Heart right ventricle (tissue), 16 donors: ENCODE measurements at places on chromosomes 3 and 15. TPM values are rescaled to one million over a fixed set of nuclear protein-coding genes. Genes with fewer than 3 reads are reported as not detected.

- DNase-seq: no peak
These were observed 26.5 kb upstream of the GYG1 start for GRCh38 chr3:148964809-148965208.

GRCh38 chr15:47887241-47887800 is 170.0 kb downstream of the SEMA6D start:
- DNase-seq: no peak

DNA sequence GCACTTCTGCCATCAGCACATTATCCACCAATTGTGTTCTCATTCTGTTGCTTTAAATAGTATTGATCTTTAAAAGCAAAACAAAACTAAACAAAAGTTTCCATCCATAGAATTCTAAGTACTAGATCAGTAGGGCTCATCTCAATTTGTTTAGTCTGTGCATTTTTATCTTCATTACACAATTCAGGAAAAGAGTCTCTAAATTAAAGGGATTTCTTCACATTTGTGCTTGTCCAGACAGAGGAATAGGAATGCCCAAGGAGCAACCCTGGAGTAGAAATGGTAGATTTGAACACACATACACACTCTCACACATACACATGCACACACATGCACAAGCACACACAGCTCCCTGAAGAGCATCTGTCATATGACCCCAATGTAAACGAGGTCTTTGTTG is 21.4 kb downstream of the LMCD1 start:
- no peak for DNase-seq

DNA sequence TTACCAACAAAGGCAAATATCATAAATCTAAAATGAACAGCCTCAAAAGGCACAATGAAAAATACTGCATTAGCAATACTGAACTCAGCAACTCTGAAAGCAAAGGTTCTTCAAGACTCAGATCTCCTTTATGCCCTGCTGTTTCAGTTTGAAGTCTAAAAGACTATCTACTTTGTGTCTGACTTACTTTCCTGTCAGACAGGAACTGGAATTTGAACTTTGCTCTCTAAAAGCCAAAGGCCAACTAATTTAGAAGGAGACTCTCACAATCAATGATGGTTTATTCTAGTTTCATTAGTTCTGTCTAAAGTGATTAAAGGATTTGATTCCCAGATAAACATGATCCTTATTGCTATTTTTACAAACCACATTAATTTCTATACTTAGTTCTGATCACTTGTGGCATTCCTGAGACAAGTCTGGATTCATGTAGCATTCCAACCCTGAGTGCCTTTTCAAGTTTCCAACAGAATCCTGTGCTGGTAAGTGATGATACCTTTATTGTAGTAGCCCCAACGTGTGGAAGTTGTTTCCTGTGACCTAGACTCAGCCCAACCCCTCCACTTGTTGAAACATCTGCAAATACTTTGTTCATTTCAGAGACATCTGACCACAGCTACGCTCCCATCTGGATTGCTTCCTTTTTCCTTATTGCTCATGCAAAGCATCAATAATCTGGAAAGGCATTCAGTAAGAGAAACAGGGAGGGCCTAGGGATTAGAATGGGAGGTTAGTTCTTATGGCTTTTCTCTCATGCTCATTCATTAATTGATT is 14.9 kb upstream of the LEKR1 start:
- no peak for DNase-seq

DNA sequence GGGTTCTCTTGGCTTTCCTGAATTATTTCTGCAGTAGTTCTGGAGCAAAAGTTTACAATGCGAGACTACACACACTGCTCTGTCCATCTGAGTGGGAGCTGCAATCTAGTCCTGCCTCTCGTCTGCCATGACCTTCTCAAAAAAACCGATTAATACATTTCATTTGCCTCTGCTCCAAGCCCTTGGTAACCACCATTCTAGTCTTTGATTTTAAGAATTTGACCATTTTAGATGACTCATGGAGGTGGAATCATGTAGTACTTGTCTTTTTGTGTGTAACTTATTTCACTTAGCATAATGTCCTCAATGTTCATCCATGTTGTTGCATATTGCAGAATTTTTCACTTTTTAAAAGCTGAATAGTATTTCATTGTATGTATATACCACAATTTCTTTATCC is 356.9 kb downstream of the SV2B start:
- no peak for DNase-seq

GRCh38 chr3:26293329-26293844 is 329.2 kb upstream of the LRRC3B start:
- no peak for DNase-seq

GRCh38 chr3:151276038-151276686 is 2.2 kb downstream of the P2RY14 start:
- no peak for DNase-seq

GRCh38 chr3:190429681-190430080 is 20.0 kb downstream of the TMEM207 start:
- DNase-seq: no peak

GRCh38 chr15:82928711-82929110 is 23.8 kb downstream of the HOMER2 start:
- no peak for DNase-seq

- no peak for DNase-seq
These were observed 699.4 kb downstream of the ZPLD1 start for GRCh38 chr3:103134023-103134724.

- DNase-seq: no peak
These were observed 33.2 kb upstream of the SPPL2A start for GRCh38 chr15:50798684-50799083.

DNA sequence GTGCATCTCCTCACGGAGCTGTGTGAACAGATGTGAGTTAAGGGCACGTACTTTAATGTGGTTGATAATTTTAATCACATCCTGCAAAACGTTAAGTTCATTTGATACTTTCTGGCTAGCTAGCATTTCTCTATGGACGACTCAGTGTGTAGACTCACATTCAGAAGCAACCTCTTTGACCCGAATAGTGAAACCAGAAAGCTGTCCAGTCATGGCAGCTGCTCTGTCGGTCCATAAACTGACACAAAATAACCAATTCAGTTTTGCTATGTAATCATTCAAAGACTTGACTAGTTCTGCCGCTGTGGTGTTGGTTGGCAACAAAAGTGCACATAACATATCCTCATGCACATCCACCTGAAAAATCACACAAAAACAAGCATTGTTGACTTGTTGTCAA is 3.7 kb upstream of the GFM1 start:
- no peak for DNase-seq

DNA sequence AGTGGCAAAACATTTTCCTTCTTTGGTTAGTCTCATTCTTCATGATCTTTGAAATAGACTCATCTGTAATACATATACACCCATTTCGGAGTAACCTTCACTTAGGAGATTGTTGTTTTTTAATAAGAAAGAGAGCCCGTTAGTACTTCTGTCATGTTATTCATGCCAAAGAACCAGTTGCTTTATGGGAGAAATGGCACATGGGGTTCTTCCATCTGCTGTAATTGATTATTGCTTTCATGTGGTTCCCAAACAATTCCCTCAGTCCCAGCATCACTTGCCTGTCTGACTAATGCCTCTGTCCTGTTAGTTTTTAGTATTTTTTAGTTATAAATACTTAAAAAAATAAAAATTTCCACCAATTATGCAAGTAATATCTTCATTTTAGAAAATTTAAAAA is 33.8 kb upstream of the FAH start:
- no peak for DNase-seq

DNA sequence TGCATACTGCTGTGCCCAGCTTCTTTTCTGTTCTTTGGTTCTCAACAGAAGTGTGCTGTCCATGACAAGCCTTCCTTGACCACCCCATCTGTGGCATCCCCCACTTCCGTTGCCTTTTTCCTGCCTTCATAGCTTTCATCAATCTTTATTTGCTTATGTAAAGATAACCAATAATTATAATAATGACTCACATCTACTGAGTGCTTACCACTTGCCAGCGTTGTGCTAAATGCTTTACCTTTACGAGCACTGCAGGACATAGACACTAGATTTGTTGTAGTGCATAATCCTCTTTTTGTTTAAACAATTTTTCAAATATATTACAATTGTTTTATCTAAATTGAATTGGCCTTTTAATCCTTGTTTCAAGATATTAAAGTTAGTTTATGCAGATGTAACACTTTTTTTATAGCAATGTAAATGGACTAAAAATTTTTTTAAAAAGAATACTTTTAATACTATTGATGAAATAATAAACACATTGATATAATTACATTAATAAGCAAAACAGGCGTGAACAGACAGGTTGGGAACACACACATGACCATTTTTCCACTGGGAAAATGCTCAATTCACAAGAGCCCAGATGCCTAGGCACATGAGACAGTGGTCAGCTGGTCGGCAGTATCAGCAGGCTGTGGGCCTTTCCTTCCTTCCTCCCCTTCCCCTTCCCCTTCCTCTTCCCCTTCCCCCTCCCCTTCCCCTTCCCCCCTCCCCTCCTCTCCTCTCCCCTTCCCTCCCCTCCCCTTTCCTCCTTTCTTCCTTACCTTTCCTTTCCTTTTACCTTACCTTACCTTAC is 42.5 kb downstream of the TRAK1 start:
- no peak for DNase-seq

- no peak for DNase-seq
These were observed 48.6 kb downstream of the SLC12A8 start for GRCh38 chr3:125163739-125164601.

DNA sequence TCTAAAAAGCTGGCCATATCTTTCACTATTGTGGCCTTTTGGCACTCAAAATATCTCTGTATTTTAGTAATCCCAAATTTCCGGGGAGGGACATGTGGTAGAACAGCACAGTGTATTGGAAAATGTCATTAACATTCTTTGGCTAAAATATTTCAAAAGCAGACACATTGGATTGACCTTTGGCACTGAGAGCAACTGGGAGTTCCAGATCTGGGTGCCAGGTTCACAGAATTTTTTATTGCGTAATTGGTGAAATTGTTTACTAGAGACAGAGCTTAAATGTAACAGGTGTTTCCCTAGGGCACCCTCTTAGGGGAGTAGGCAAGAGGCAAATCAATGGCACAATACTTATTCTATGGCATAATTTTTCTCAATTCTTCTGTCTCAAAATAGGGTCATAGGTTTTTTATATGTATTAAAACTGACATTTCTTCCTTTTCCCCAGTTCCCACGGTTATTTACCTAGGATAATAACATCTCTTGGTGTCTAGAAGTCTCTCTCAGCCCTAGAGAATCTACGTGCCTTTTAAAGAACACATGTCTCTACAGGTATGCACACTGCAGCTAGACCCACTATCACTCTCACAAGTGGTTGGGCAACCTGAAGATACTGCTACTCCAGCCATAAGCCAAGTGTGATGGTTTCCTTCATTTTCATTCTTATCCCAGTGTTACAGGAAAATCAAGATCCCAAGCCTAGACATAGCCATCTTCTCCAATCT is 10.6 kb downstream of the RBMS3 start:
- DNase-seq: no peak

- DNase-seq: no peak
These were observed 286.5 kb downstream of the NSUN3 start for GRCh38 chr3:94349310-94349878.

DNA sequence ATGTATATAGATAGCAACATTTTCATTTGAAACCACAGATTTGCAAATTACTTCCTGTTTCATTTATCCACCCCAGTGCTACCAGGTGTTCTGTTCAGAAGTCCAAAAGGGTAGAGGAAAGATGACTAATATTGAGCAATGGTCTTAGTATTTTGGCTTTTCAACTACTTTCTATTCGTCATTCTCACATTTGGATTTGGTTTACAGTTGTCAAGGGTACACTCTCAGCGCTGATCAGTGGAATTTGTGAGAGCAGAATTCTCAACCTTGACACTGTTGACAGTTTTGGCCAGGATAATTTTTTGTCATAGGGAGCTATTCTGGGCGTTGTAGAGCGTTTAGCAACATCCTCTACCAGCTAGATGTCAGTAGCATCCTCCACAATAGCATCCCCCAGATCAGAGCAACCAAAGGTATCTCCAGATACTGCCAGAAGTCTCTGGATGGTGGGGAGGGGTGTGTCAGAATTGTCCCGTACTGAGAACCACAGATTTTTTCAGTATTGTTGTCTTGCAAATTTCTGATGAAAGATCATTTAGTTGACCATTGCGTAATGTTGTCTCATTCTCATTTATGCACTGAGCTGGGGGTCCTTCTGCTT is 4.2 kb downstream of the HMCES start:
- DNase-seq: no peak

DNA sequence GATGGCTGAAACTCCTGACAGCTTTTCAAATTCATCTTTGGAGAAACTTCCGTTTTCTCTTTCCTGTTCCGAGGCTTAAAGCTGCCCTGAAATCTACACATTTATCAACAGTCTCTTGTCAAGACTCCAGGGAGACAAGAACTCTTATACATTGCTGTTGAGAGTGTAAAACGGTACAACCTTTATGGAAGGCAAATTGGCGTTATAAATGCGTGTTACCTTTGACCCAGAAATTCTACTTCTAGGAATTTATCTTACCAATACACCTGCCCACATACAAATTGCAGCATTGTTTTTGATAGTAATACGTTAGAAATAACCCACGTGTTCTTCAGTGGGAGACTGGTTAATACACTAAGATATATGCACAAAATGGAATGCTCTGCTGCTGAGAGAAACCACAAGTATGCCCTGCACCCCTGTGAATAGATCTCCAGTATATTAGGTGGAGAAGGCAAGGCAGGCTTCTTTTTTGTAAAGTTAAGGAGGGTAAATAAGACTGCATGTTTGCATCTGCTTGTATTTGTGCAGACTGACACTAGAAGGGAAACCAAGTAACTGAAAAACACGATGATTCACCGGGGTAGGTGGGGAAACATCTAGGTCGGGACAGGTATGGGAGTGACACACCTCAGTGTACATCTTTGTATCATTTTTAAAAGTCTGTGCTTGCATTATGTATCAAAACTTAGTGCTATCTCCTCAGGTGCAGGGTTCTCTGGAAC is 97.5 kb downstream of the IGF1R start:
- no peak for DNase-seq

DNA sequence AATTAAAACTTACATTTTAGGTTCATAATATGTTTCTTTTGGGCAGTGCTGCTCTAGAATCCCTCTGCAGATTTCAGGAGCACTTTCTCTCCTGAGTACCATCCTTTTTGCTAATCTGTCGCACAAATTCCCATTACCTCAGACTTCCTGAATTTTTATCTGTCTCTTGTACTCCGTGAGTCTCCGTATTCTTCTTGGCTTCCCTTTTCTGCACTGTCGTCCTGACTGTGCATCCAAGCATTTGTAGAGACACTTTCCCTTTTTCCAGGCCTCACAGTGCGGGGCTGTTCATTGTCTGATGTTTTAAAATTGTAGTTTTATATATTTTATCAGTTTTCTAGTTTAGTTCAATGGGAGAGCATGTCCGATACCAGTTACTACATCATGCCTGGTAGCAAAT is 27.3 kb downstream of the MEF2A start:
- no peak for DNase-seq

GRCh38 chr15:77329202-77329601 is 90.7 kb downstream of the PEAK1 start:
- DNase-seq: no peak

- DNase-seq: no peak
These were observed 48.1 kb downstream of the SETMAR start for GRCh38 chr3:4351164-4351855.

- DNase-seq: no peak
These were observed 218.4 kb upstream of the LMCD1 start for GRCh38 chr3:8283193-8283592.

SLC22A14 gene
- 0.37 TPM for polyA plus RNA-seq

RTP4 gene
- polyA plus RNA-seq: 1.7 TPM

ANKUB1 gene
- polyA plus RNA-seq: not detected

FRMD5 gene
- polyA plus RNA-seq: 7.2 TPM

GOLGA6B gene
- not detected for polyA plus RNA-seq

PLA2G4E gene
- not detected for polyA plus RNA-seq

TMEM158 gene
- 0.41 TPM for polyA plus RNA-seq

ADPRH gene
- 7.9 TPM for polyA plus RNA-seq

SERPINI2 gene
- polyA plus RNA-seq: 0.06 TPM
